ENCODE measurements at places on chromosomes 2 and 18.

- no peak for DNase-seq
These were observed 57.0 kb downstream of the ZNF519 start for GRCh38 chr18:14075196-14075595.

GRCh38 chr2:149953627-149954026 lies 366.1 kb upstream of the MMADHC start:
- no peak for DNase-seq

- DNase-seq: no peak
These were observed 70.4 kb upstream of the CYP1B1 start for GRCh38 chr2:38146275-38146906.

GRCh38 chr2:5022061-5022460 lies 670.1 kb upstream of the SOX11 start:
- DNase-seq: no peak

DNA sequence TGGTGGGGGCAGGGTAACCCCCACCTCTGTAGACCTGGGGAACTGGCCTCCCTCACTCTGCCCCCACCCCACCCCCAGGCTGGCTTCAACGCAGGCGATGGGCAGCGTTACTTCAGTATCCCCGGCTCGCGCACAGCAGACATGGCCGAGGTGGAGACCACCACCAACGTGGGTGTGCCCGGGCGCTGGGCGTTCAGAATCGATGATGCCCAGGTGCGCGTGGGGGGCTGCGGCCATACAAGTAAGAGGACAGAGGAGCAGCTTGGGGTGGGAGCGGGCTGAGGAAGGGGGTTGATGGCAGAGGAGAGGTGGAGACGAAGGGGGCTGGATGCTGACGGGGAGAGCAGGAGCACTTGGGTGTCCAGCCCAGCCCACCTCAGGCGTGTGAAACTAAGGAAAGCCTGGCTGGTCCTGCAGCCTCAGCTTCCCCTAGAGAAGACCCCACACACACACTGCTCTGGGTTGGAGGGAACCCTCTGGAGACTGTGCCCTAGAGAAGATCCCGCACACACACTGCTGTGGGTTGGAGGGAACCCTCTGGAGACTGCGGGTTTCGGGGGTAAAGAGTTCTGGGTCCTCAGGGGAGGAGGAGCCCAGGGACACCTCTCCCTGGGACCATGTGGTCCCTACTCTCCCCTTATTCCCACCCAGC lies 36.2 kb downstream of the SNED1 start:
- no peak for DNase-seq

DNA sequence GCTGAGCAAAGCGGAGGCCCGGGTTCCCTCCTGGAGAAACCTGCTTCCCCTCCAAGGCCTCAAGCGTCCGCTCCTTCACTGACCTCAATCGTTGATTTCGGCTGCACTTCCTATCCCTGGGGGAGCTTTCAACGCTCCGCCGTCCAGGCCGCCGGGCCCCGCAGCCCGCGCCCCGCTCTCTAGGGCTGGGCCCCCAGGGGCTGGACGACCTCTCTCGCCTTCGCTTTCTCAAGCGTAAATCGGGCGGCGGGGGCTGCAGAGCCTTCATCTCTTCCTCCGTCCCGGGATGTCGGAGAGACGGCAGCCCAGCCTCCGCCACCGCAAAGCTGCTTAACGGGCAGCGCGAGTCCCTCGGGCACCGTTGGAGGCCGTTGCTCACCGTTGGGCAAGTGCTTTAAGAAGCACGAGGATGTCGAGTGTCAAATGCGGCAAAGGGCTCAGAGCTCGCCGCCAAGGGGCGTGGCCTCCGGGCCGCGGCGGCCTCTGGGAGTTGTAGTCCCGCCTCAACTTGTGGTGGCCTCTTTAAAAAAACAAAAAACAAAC lies 8.5 kb downstream of the HES6 start:
- DNase-seq: peak; percentile 78

GRCh38 chr2:72142570-72143440 lies 4.9 kb downstream of the CYP26B1 start:
- DNase-seq: no peak

GRCh38 chr18:35714539-35714938 lies 133.0 kb downstream of the GALNT1 start:
- DNase-seq: no peak

DNA sequence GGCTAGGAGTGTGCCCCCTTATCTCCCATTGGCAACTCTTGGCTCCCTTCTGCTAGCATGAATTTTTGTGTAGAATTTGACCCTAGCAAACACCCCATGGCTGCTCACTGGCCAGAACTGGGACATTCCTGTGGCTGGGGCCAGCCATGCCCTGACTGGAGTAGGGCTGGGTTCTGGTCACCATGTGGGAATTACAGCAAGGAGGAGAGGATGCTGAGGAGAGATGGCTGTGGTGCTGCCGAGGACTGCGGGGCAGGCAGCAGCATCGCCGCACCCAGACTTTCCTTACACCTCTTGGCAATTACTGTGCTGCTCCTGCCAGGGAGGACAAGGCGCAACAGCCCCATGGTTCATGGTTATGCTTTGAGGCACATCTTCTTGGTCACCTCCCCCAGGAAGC lies 12.7 kb downstream of the KCNF1 start:
- no peak for DNase-seq

- no peak for DNase-seq
These were observed 32.1 kb downstream of the SDC1 start for GRCh38 chr2:20192781-20193180.

DNA sequence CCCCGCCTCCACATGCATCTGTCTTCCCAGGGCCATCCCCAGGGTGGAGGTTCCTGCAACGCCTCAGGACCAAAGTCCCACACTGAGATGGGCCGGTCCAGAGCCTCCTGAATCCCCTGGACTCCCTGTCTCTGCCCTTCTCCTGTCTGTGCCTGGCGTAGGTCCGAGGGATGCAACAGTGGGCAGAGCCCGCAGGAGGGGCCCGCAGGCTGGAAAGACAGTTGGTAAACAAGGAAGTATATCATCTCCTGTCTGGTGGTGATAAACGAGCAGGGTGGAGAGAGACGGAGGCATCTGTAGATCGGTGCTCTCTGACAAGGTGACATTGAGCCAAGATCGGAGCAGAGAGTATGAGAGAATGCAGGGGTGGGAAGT lies 72.6 kb upstream of the RAB6C start:
- no peak for DNase-seq

- no peak for DNase-seq
These were observed 21.3 kb upstream of the PIK3C3 start for GRCh38 chr18:41933778-41934177.

DNA sequence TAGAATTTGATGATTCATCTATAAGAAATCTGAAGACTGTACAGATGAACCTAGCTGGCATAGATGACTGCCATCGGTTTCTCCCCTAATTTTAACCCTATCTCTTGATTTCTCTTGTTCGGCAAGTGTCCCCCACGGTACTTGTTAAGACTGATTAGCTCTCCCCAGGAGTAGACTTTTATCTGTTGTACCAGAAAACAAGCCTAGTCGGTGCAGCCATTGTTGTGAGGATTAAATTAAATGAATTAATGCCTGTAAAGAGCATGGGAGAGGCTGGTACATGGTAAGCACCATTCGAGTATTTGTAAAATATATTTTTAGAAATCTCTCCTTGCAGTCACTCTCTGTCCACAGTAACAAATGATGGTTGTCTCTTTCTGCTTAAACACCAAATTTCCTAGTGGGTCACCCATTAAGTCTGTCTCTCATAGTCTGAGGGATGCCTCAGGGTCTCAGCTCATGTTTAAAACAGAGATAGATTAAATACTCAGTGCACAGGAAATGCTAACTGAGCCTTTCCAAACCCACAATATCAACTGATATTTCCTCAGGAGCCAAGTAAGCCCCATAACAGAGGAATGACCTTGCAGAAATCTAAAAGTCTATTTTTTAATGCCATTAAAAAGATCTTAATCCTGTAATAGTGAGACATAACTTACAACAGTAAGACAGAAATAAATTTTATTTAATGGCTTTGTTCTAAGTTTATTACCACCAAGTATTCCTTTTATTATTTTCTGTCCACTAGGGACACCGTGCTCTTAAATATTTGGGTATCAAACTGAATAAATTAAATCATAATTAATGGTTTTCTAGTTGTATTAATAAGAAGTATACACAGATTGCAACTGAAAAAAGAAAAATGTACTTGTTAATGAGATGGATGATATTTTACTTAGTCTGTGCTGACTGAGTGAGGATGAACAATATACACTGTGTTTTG lies 2.9 kb upstream of the B4GALT6 start:
- DNase-seq: no peak

GRCh38 chr2:53347269-53347668 lies 420.3 kb upstream of the CHAC2 start:
- DNase-seq: no peak

GRCh38 chr2:171587567-171587966 lies 65.3 kb downstream of the CYBRD1 start:
- no peak for DNase-seq

DNA sequence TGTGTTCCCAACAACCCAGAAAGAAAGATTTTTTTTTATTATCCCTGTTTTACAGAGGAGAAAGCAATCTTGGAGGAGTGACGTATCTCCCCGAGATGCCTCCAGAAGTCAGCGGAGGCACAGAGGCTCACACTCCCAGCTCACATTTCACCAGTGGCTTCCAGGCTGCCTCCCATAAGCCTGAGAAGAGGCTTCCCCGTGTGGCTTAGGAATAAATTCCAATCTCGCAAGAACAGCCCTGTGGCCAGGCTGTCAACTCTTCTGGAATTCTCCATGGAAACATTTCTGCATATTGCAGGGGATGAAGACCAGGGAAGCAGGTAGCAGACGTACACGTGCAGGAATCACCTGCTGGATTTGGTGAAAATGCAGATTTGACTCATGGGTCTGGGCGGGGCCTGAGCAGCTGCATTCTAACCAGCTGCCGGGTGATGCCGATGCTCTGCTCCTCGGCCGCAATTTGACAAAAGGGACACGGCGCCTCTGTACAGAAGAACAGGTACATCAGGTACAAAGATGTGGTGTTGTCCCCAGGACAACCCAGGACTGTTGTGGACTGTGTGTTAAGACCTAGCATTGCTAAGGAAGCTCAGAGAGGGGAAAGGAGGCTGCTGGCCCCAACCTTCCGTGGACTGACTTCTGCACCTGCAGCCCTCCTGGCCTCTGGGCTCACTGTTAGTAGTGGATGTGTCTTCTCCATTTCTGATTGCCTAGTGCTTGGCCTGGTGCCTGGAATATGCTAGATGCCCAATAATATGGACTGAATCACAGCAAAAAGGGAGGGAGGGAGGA lies 114.2 kb upstream of the ID2 start:
- no peak for DNase-seq

All from stimulated activated CD4-positive, alpha-beta T cell treated with anti-CD3 and anti-CD28 coated beads, Interleukin-4, amount 100 ng/mL, for 24 hours (primary cell).